ENCODE measurements at places on chromosomes 7 and 10.

DNA sequence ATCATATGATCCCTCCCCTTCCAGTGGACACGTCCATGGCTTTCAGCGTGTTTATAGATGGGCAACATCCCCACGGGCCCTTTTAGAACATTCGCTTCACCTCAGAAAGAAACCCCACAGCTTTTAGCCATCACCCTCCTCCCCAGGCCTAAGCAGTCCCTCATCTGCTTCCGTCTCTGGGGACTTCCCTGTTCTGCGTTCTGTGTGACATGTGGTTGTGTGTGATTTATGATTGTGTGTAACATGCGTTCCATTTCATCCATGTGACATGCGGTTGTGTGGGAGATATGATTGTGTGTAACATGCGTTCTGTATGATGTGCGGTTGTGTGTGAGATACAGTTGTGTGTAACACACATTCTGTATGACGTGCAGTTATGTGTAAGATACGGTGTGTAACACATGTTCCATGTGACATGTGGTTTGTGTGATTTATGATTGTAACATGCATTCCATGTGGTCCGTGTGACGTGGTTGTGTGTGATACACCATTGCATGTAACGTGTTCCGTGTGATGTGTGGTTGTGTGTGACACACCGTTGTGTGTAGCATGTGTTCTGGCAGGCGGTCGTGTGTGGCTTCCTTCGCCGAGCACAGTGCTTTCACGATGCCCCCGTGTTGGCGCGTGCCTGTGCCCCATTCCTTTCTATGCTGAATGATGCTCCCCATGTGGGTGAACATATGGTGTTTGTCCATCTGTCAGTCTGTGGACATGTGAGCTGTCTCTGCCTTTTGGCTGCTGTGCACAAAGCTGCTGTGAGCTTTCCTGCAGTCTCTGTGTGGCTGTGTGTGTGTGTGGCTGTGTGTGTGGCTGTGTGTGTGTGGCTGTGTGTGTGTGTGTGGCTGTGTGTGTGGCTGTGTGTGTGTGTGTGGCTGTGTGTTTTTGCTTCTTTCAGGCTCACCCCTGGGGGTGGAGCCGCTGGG, 26.2 kb downstream of the PWWP2B start:
- no peak for DNase-seq

- DNase-seq: no peak
Measured at GRCh38 chr7:18700147-18700546, 204.6 kb downstream of the HDAC9 start.

GRCh38 chr7:142355328-142355727, 97.5 kb upstream of the PRSS58 start:
- DNase-seq: no peak

GRCh38 chr7:131524115-131524514, 32.3 kb downstream of the PODXL start:
- no peak for DNase-seq

DNA sequence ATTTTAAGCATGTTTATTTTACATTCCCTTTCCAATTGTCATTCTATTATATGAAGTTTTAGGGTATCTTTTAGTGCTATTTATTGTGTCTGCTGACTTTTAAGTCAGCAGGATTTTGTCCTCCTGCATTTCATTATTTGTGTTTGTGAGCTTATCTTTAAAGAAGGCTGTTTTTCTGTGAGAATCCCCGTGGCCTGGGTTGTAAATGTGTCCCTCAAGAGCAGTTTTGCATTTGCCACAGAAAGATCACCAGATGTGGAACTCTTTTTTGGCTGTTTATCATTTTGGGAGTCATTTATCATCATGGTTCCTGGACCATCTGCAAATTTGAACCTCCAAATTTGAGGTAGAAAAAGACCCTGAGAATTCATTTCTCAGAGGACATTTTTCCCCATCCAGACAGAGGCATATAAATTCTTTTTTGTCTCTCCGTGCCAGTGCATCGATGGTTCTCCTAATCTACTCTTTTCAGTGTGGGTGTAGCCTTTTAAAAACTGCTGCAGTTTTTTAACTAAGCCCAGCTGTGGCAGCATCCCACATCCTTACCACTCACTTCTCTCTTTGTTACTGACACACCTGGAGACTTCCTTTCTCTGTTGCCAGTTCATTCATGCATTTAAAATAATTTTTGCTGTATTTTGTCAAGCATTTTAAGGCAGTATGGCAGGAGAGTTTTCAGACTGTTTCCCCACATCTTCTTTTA, 20.1 kb upstream of the MTURN start:
- no peak for DNase-seq

DNA sequence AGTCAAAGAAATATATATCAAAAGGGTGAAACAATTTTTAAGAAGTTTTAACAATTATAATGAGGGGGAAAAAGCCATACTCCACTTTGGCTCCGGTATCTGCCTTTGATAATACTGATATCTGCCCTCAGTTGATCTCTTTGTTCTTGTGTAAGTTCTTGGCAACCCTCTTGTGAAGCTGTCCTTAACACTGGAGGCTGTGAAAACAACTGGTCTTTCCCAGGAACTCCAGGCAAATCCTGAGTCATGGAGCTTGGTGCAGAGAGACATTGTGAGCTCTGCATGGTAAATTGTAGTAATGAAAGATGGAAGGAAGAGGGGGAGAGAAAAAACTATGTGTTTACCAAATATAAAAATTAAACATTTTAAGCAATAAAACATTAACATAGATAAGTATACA, 11.9 kb upstream of the ERVW-1 start:
- no peak for DNase-seq

DNA sequence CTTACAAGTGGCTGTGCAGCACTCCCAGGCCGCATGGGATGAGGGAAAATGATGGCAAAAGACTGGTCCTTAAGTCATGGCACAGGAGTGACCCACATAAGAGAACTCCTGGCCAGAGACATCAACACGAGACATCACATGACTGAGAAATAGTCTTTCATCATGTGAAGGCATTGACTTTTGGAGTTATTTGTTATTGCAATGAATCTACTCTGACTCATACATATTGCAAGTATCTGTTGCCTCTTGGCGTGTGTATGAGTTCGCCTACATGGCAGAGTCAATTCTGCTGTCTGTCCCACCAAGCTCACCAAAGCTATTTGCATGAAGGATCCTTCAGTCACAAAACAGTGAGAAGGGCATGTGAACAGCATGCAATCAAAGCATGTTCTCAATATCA, 59.7 kb upstream of the HABP2 start:
- DNase-seq: no peak

- DNase-seq: peak; percentile 24
Measured at GRCh38 chr7:149147752-149148653, 750 bp downstream of the ZNF398 start.

GRCh38 chr10:35545079-35545657, 60.0 kb upstream of the GJD4 start:
- DNase-seq: no peak
